Activated naive CD4-positive, alpha-beta T cell treated with anti-CD3 and anti-CD28 coated beads for 36 hours (primary cell): ENCODE measurements at places on chromosomes 2 and 18.

GRCh38 chr2:184945326-184945725 lies 347.0 kb downstream of the ZNF804A start:
- no peak for DNase-seq

- no peak for DNase-seq
Measured at GRCh38 chr2:185638771-185639170, 99.8 kb upstream of the FSIP2 start.

DNA sequence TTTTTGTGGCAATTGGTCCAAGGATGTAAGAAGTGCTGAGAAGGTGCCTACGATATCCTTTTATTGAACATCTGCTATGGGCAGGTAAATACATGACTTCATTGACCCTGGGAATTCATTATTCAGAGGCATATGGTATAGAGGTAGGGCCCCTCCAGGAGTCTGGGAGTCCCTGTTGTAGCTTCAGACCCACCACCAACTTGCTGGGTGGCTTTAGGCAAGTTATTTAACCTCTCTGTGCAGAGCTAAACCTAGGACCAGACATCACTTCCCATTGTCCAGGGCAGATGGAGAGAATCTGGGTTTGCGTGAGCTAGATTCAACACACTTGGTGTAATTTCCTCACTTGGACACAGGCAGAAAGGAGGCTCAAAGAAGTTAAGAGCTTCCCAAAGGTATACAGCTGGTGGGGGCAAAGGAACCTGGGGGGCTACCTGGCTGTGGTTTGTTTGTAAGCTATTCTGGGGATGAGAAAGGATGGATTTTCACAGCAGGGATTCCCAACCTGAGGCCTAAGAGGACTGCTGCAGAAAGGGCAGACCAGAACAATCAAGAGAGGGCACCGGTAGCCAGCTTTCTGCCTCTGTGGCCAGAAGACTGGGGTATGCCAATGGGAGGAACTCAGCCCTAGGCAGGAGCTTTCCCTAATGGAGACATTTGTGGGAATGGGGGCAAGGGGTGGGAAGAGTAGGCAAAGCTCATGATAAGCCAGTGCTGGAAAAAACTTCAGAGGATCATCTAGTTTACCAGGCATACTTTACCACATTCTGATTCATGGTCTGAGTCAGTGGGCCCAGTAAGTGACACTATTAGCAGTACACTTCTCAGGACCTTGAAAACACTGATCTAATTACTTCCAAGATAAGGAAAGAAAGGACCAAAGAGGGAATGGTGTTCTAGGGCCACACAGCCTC lies 102.7 kb upstream of the SMAD2 start:
- DNase-seq = no peak

DNA sequence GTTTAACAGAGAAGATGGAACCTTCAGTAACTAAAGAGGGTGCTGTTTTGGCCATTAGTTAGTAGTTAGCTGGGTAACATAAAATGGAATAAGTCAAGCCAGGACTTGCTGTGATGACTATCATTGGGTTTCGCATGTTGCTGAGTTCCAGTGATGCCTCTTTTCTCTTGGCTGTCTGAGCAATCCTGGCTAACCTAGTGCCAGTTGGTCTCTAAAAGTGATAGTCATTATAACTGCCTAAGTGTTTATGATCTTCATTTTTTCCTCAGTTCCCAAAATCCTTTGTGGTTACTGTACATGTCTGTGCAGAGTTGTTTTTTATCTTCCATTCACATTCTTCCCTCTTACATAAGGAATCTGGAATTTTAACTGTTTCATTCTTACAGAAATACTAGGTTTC lies 33.4 kb downstream of the WDR43 start:
- DNase-seq = no peak

- DNase-seq = no peak
Measured at GRCh38 chr2:99152199-99152895, 2.4 kb downstream of the TSGA10 start.

DNA sequence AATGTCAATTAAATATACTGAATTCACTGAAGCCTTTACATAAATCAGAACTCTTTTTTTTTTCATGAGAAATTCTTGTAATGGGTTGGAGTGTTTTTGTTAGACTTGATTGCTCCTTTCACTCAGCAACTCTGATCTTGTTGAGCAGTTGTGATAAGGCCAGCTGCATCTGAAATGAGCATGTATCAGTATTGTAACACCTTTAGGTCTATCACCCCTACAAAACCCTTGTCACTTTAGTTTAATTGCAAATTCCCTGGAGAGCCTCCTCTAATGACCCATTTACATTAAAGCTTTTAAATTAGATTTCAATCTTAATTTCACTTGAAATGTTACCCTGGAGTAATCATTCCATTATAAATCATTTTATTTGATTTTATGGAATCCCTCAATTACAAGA lies 346.8 kb upstream of the TCF4 start:
- DNase-seq = no peak

GRCh38 chr2:230400454-230400853 lies 15.5 kb upstream of the SP100 start:
- DNase-seq = no peak

DNA sequence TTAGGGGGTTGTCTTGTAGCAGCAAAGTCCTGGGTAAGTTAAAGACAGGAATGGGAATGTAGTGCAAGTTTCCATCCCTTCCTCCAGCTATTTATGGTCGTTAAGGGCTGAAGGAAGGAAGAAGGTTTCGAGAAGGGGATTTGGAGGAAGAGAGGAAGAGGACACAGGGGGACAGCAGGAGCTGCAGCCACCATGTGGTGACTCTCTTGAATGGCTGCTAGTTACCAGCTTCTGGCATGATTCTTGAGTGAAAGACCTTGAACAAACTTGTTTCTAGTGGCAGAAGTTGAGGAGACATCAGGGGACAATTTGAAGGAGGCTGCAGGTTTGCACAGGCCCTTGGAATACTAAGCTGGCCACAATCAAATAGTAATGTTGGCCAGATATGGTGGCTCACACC lies 116.6 kb downstream of the MTX2 start:
- DNase-seq = no peak

DNA sequence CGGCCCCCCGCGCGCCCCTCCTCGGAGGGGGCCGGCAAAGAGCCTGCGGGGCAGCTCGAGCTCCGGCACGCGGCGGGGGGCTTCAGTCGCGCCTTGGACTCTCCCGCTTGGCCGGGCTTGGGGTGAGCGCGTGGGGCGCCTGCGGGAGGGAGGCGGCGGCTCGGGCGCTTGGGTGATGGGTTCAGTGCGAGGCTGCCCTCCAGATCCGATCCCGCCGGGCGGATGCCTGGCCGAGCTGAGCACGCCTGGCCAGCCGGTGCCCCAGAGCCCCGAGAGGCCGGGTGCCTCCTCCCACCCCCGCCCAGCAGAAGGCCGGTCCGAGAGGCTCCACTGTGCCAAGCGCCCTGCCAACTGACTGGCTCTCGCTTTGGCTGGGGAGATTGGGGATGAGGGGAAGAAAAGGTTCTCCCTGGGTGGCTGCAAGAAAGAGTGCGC lies 273 bp upstream of the NXPH2 start:
- DNase-seq = no peak

- no peak for DNase-seq
Measured at GRCh38 chr2:122739732-122740593, 984.5 kb downstream of the TSN start.

GRCh38 chr2:226122041-226122440 lies 677.6 kb downstream of the IRS1 start:
- DNase-seq = no peak

- no peak for DNase-seq
Measured at GRCh38 chr2:98037206-98037605, 41.5 kb upstream of the TMEM131 start.

DNA sequence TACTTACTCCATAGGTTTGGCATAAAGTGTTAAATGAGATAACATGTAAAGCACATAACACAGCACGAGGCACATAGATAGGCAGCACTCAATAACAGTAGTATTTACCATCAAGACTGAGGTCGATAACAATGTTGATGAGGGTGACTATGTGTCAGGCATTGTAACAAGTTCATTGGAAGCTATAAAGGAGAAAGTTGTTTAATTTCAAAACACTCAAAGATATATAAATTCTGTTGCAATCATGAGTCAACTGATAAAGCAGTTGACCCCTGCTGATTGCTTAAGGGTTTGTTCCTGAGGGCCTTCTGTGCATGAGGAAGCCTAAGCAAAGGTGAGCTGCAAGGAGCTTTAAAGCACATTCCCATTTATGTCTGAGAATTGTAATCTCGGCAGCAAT lies 760.5 kb downstream of the SATB2 start:
- no peak for DNase-seq

DNA sequence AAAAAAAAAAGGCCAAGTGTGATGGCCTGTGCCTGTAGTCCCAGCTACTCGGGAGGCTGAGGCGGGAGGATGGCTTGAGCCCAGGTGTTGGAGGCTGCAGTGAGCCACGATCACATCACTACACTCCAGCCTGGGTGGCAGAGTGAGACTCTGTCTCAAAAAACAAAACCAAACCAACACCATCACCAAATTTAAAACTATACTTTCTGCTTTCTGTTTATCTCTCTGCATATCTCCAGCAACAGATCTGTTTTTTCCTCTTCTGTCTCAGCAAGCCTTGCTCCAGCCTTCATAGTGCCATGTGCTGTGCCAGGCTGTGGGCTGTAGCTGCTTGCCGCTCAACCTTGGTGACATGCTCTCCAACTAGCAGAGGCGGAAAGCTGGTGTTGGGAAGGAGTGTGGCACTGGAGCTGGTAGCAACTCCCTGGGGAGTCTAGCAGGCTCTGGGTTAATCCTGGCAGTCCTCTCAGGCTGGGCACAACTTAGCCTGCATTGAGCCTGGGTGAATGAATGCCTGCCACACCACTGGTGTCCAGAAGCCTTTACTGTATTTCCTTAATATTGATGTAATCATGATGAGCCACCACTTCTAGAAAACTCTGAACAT lies 204.1 kb downstream of the LDLRAD4 start:
- no peak for DNase-seq

- DNase-seq = no peak
Measured at GRCh38 chr2:17309181-17309580, 209.1 kb downstream of the RAD51AP2 start.

DNA sequence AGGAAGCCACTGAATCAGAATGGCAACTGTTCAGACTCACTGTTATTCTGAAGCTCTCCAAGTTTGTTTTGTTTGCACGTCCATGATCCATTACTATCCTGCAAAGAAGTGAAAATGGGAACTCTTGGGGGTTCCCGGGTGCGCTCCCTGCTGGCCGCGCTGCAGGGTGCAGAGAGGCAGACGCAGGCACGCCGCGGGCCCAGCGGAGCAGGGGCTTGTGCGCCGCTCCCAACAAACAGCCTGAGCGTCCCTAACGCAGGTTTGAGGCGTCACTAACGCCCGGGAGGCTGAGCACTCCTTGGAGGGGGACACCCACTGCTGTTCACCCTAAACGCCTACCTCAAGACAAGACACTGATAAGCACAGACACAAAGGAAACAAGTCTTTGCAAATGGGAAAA lies 14.3 kb upstream of the PIEZO2 start:
- peak; percentile 9 for DNase-seq

DNA sequence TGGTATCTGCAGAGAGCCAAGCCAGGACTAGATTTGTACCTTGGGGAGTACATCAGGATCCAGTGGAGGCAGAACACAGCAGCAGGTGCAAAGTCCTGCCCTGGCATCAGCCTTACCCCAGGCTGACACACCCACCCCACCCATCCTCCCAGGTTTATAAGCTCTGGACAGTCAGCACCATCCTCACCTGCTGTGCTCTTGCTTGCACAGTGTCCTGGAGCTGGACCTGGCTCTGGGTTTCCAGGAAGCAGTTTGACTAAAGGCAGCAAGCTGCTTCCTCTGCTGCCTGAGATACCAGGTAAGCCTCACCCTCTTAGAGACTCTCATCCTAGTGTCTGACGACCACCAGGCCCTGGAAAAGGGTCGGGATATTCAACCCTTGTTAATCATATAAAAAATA lies at the start of gene SULT1C3:
SULT1C3 (plus strand) TSS at position 183 of the 400 bp plus-strand sequence. CDS start 7,227 bp downstream, outside the sequence.
- no peak for DNase-seq

DNA sequence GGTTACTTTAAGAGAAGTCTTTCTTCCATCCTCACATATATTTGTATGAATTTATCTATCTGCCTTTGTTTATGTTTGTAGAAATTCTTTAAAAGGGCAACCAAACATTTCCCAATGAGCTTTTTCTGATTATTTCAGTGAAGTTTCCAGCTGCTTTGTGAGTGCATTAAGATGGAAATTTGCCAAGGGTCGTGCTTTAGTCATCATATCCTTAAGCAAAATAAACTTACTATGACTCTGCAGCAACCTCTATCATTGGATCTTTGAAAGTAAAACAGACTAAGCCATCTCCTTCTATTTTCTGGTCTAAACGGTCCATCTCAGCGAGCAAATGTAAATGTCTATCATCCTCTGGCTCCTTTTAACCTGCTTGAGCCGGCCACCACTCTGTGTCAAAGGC lies 489.3 kb downstream of the SOX11 start:
- DNase-seq = no peak

GRCh38 chr2:101361121-101361520 lies 26.2 kb downstream of the CREG2 start:
- no peak for DNase-seq

- DNase-seq = no peak
Measured at GRCh38 chr18:32576296-32576916, 105.7 kb upstream of the GAREM1 start.

DNA sequence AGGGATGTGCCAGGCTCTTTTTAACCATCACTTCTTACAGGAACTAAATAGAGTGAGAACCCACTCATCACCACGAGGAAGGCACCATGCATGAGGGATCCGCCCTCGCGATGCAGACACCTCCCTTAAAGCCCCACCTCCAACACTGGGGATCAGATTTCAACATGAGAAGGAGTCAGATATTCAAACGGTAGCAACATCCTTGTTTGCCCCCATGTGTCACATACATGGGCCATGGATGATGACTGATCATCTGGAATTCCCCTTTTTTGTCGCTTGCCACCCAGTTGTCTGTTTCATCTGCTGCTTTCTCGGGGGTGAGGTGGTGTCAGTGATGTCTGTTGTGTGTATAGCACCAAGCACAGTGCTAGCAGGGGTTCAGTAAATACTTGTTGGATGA lies 57.9 kb downstream of the NCK2 start:
- peak; percentile 82 for DNase-seq

- no peak for DNase-seq
Measured at GRCh38 chr2:50438259-50438658, 593.7 kb downstream of the NRXN1 start.

DNA sequence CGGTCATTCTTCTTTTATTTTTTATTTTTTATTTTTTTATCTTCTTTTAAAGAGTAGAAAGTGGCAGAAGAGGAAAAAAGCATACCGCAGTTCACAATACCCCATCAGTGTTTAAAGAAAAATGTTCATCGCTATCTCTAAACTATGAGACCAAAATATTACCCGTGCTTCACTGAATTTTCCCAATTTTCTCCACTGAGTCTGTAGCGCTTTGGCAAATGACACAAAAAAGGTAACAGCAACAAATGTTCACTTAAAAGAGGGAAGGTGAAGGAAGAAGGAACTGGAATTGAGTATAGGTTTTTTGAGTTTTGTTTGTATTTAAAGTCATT lies 15.1 kb upstream of the RIOK3 start:
- DNase-seq = no peak

DNA sequence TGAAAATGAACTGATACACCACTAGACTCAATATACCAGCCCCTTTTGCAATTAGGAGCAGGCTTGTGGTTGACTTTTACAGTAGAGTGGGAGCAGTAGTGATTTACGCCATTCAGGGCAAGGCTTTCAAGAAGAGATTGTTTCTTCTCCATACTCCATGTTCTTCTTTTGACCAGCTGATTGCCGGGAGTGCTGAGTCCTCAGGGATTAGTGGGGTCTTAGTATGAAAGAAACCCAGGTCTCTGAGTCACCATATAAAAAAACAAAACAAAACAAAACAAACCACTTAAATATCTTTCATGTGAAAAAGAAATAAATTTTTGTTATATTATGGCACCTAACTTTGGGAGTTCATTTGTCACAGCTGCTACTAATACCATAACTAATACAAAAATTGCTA lies 465.6 kb upstream of the TRIB2 start:
- DNase-seq = no peak

- DNase-seq = peak; percentile 76
Measured at GRCh38 chr2:191678437-191679100, 633 bp downstream of the NABP1 start.
